ENCODE measurements at places on chromosomes 7 and 10.

DNA sequence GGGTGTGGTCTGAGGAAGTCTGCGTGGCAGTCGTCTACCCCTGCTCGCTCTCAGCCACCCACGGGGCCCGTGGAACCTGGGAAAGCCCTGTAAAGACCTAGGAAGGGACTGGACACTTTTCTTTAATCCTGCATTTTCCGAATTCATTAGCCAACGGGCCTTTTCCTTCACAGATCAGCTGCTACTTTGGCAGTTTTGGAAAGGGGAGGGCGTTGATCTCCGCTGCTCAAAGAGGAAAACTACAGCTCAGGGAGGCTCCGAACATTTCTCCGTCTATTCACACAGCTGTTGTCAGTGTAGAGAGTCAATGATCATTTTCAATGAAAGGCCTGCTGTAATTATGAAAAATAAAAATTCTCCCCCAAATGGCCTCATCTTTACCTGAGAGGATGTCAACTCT, 450.1 kb upstream of the MKI67 start:
- DNase-seq = no peak

DNA sequence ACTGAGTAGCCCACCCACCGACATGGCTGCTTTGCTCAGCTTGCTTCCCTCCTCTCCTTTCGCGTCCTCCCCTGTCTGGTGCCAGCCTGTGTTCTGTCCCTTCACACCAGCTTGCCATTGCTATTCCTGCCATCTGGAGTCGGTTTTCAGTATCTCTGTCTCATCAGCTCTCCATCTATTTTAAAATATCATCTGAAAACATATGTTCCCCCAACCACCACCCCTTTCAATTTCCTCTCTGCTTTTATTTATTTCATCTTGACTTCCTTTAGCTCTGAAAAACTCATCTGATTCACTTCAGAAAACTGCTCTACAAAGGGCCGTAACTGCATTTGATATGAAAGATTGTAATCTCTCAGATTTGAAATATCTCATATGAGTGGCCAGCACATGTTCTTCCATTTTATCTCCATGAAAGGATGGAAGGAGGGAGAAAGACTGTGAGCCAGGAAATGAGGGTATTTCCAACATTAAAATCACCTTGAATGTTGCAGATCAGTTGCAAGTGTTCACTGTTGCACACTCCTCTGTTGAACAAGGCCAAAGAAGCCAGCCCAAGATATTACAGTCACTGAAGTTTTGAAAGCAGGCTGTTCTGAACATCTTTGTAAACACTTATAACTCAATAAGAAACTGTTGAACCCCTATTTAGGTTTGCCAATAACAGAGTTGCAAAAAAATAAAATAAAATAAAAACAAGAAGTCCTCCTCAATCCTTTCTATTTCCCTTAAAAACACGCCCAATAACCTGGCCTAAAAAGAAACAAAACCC, 202.4 kb upstream of the NEBL start:
- no peak for DNase-seq

DNA sequence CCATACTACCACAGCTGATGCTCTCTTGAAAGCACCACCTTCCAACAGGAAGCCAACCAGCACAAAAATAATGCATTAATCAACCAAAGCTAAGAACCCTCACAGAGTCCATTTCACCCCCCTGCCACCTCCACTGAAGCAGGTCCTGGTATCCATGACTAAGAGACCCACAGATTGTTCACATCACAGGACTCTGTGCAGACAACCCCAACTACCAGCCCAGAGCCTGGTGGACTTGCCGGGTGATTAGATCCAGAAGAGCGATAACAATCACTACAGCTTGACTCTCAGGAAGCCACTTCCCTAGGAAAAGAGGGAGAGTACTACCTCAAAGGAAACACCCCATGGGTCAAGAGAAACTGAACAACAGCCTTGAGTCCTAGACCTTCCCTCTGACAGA, 528.1 kb downstream of the KIF20B start:
- DNase-seq = no peak

DNA sequence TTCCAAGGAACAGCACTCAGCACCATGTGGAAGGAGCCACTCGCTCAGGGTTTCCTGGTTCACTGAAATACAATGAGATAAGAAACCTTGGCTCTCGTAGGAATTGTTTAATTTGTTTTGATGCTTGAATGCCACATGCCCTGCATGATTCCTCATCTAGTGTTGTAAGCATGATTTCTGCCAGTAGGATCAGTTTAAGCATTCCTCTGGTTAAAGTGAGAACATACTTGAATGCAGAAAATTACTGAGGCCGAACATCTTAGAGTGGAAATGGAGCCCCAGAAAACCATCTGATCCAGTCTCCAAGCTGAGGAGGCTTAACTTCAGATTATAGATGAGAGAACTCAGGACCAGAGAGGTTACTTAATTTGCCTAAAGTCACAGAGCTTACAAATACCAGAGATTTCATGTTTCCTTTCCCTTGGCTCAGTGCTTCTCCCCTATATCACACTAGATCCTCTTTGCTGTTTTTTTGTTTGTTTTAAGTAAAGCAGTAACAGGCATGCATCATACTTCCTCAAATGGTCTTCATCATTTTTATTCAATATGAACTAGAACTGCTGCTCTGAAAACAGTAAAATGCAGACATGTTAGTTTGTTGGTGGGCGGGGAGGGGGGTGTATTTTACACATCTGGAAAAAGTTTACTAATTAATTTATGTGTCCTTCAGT, 125.1 kb downstream of the ADAM12 start:
- DNase-seq = no peak

DNA sequence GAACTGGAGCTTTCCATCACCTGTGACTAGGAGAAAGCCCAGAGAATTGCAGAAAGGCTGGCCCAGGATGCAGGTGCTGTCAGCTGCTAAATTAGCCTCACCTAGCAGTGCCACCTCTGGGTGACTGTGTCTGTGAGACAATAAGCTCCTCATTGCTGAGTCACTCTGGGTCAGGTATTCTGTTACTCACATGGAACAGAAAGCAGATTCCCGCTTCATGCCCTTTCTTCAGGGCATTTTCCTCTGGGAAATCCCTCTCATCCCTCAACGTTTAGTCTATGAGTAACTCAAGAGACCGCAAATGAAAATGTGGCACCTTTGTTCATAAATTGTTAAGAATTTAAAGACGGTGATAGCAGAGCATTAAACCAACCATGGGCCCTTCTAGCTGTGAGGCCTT, 184.0 kb downstream of the ADAM12 start:
- DNase-seq = no peak

GRCh38 chr7:44280993-44281721, 44.2 kb downstream of the CAMK2B start:
- DNase-seq = no peak

DNA sequence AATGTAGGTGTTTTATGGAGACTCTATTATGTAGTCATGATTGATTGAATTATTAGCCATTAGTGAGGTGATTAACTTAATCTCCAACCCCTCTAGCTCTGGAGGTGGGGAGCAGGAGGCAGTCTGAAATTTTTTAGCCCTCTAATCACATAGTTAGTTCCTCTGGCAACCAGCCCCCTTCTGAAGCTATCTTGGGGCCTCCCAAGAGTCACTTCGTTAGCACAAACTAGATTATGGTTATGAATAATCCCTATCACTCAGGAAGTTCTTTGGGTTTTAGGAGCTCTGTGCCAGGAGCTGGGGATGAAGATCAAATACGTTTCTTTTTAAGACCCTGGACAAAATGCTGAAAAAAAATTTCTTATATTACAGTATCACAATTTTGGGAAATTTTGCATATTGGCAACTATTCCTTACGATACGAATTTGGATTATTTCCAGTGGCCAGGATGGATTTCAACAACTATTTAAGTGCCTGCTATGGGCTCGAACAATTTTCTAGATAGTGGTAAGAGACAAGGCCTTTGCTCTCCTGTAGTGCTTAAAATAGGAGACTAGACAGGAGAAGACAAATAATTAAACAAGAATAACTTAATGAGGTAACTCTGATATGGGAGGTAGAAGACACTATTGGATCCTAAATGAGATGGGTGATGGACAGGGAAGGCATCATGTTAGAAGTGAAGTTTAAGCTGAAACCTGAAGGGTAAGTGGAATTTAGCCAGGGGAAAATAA, 52.9 kb downstream of the BTAF1 start:
- DNase-seq = no peak

DNA sequence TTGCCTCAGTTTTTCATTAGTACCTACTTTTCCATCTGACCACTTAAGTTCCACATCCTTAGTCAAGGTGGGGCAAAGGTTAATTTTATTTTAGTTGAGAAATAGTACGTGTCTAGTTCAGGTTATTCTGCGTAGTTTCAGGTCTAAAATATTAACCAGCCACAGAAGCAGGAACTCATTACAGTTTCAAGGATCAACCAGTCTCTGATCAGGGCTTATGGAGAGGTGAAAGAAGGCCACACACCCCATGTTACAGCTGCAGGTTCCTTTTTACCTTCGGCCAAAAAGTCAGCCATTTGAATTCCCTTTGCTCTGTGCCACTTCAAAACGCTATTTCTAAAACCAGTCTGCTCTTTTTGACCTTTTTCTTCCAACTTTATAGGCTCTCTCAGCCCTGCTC, 134.2 kb downstream of the CTTNBP2 start:
- no peak for DNase-seq

DNA sequence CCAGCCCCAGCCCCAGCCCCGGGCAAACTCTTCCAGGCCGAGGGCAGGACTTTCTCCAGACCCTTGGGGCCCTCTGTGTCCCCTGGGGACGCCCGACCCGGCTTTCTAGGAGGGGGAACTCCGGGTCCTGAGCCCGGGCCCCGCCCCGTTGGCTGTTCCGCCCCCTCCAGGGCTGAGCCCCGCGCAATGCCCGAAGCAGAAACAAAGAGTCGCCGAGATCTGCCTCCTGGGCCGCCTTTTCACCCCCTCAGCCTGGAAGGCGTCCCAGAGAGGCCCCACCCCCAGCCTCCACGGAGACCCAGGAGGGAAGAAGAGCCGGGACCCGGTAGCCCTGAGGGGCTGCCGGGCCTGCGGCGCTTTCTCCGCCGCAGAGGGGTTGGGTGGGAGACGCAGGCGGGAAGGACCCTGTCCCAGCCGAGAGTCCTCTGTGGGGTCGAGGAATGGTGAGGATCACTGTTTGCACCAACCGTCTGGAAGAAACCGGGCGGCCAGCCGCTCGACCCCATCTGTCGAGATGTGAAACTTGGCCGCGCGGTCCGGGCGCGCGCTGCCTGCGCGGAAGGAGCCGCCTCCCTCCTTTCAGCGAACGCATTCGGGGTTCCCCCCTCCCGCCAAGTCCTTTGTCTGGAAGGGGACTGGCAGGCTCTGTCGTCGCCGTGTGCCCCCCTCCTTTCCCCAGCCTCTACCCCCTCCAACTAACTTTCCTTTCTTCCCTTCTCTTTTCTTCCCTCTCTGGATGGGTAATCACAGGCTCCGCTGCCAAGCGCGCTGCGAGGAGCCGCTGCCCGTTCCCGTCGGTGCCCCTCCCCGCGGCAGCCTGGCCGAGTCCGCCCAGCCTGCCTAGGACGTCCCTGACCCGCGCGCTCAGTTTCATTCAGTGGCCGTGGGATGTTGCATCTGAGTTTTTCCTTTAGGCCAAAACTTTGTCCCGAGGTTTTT, 10.2 kb downstream of the EN2 start:
- DNase-seq = no peak

- DNase-seq = no peak
These were observed 64.2 kb downstream of the PRLHR start for GRCh38 chr10:118531105-118531852.

DNA sequence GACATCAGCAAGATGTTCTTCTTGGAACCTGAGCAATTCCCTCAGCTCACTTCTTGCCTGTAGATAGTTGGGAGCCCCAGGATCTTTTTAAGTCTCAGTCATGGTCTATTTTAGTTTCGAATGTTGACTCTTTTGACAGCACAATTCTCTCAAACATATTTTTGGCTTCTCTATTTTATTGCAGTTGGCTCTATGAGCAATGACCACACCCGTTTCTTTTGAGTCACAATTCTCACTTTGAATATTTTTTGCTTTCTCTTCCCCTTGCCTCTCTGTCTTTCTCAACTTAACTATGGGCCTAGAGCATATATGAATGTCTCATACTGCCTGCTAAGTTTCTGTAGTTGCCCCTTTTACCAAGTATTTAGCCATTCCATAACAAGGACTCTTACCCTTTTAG, 222.8 kb downstream of the PTN start:
- no peak for DNase-seq

DNA sequence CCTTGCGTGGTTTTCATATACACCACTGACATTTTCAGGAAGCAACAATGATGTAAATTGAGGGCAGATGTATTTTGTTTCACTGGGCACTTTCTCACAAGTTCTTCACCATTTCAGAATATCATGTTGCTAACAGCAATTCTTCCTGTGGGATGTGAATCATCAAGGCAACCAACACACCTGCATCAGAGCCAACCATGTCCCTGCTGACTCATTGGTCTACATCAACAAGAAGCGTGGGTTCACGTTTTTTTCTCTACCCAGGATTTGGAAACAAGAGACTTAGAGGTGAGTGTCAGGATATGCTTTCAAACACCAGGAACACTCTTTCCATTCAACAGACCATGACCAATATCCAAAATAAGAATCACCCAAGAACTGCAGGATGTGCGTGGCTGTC, 203.9 kb downstream of the TEX36 start:
- DNase-seq = no peak

- DNase-seq = no peak
These were observed 2.7 kb downstream of the EVX1 start for GRCh38 chr7:27245124-27245797.

DNA sequence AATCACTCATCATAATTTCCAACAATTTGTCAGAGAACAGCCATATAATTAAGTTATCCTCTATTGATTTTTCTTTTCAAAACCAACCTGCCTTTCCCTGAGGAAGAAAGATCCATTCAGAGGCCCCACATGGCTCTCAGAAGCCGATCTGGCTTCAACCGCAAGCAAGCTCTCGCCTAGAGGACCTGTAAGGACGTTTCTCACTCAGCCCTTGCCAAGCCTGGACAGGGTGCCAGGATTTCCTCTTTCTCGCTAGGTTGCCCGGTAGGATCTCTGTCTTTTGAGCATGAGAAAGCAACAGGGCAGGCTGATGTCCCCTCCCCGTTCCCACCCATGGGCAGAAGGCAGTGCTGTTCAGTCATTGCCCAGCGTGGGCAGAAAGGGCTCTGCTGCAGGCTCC, 13.0 kb downstream of the AIFM2 start:
- no peak for DNase-seq

GRCh38 chr7:139869886-139870285, 40.8 kb downstream of the TBXAS1 start:
- no peak for DNase-seq

- no peak for DNase-seq
These were observed 120.3 kb upstream of the FOXK1 start for GRCh38 chr7:4561795-4562194.

All from activated T-cell treated with anti-CD3 and anti-CD28 coated beads for 4 hours (primary cell).